Omental fat pad (tissue), 4 donors: ENCODE measurements at places on chromosomes 6 and 20.

- no peak for DNase-seq
These were observed 39.7 kb upstream of the TULP1 start for GRCh38 chr6:35552285-35552917.

DNA sequence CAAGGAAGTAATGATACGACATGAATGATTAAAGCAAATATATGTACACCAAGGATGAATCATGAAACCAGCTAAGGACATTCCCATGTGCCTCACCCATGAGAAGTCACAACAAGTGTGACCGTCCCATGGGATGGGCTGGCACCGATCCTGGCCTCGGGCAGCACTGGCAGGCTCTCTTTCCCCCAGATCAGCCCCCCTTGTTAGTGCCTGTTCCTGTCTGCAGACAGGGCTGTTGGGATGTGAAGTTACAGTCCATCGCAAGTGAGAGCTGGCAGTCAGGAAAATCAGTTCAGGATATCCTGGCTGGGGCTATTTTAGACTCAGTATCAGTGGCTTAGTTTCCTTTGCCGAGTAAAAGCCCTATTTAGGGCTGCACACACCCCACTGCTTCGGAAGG is 129.2 kb upstream of the SNX9 start:
- DNase-seq = no peak

DNA sequence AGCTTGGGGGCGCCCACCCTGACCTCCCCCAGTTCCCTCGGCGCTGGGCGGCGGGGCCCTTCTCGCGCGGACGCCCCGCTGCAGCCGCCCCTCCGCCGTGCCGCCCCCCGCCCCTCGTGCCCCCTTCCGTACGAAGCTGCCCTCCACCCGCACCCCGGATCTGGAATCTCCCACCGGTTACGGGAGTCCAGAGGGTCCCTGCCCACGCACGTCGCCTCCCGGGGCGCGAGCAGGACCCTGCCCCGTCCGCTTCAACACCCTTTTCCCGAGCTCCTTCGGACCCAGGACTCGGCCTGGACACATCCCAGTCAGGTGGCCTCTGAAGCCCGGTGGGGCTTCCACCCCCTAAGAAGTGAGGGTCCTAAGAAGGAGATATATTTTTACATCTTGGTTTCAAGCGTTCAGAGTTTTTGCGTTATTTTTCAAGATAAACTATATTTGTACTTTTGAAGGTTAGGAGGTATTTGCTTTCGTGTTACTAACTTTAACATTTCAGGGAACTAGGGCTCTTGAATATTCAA is 506 bp downstream of the ARFGAP1 start:
- no peak for DNase-seq

DNA sequence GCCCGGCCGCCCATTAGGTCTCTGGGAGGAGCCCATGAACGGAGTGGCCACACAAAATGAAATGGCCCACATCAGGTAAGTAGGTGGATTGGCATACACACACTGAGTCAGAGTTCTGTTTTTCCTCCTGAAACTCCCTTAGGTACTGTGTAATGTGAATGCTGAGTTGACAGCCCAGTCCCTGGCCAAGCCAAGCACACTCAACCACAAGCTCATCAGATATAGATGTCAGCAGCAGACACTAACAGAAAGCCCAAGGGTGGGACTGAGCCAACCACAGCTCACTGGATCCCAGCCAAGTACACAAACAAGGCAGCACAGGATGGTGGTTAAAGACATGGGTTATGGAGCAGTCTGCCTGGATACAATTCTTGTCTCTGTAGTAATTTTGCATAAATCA is 403.4 kb downstream of the GJA1 start:
- no peak for DNase-seq

DNA sequence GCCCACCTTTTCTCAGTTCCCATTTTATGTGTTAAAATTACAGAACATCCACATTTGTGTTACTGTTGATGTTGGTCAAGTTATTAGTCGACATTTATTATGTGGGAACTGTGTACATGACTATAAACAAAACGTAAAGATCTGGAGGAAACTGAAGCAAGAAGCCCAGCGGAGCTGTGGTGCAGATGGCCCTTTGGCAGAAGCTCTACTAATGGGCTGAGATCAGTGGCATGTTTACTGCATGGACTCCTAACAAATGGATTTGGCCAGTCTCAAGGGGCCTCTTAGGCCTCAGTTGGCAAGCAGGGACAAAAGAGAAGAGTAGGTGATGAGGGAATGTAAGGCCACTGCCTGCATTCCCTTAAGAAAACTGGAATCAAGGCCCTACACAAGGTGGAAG is 282.1 kb upstream of the TCF21 start:
- no peak for DNase-seq

DNA sequence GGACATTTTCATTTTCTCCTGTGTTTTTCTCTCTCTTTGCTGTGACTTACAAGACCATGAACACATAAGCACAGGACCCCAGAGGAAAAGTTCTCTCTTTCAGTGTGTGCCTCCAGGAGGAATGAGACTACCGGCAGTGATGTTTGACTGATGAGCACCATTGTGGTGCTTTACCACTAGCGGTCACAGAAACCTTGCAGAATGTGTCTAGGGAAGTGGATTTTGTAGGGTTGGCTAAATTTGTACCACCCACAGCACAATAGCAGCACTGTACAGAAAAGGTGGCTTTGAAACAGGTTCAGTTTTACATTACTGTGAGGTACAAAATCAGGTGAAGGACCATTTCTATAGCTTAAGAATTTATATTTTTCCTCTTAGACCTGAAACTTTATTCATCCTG is 301.9 kb upstream of the SUPT3H start:
- DNase-seq = no peak

- DNase-seq = no peak
These were observed 38.7 kb downstream of the RGS17 start for GRCh38 chr6:153092082-153093013.

DNA sequence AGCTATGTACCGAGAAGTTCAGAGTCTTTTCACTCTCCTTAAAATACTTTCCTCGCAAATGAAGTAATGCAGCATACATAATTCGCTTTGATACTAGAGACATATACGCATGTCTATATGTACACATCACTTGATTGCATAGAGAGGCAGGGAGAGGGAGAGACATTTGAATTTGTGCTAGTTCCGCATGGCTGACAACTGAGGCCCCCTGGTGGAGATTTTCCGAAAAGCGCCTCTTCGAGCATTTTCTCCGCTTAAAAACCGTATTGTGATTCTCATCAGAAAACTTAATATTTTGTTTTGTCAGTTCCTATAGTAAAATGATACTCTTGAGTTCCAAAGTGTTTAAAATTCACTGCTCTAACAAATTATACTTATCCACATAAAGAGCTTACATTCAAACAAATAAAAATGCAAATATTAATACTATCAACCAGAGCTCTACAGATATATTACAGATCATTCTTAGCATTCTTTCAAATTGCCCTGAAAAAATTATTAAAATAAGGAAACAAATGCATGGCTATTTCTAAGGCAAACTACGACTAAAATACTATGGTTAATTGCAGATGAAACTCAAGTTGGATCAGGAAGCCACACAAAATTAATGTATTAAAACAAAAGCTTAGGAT is 637 bp downstream of the MYLK4 start:
- DNase-seq = peak; percentile 50

DNA sequence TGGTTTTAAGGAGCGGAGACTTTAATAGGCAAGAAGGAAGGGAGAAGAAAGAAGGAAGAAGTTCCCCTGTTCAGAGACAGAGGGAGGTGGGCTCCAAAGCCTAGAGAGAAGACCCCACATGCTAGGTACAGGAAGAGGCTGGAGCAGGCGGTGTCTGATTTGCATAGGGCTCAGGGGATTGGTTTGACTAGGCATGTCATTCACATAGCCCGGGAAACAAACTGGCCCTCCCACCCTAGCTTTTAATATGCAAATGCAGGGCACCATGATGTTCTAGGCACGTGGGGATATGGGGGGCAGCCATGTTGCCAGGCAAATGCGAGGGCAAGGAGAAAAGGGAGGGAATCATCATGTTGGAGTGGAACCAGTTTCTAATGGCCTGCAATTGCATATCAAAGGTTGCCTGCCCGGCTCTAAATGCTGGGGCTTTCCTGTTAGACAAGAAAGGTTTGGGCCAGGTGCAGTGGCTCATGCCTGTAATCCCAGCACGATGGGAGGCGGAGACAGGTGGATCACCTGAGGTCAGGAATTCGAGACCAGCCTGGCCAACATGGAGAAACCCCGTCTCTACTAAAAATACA is 34.3 kb upstream of the AGPAT4 start:
- no peak for DNase-seq

DNA sequence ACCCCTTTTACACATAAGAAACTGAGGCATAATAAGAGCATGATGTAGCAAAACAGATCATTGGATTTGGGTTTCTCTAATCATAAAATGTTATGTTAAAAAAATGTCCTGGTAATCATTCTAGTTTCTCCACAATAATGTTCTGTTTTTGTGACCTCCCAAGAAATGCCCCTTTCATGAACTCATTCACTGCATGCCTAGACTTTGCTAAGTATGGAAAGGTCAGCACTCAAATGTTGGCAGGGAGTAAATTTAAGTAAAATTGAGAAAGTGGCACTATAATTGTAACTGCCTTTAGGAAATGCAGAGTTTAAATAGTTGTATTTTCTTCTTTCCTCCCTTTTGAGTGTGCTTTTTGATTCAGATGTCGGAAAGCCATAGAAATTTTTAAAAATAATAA is 48.5 kb upstream of the ID4 start:
- no peak for DNase-seq
